ENCODE measurements at places on chromosomes 6 and 20.

DNA sequence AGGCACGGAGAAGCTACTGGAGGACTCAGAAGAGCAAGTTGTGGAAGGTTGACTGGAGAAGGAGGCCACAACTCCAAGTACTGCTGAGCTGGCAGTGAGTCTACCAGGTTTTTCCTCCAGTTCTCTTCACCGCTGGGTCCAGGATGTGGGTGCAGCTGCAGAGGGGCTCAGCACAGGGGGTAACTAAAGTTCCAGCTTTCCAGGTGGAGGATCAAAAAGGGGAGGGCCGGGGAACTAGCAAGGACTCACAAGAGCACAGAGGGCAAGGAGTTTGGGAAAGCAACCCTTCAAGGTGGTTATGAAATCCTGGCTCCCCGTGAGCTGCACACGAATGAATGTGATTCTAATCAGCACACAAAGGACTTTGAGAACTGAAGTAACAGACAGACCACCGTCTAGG is 194.2 kb upstream of the GMDS start:
- no peaks in the 10 kb centered on the region for H3K27me3 ChIP-seq
- no peak for DNase-seq
- no peak overlapping the region for H3K4me3 ChIP-seq
- H3K36me3 ChIP-seq = no peaks in the 10 kb centered on the region
- no peak overlapping the region for H3K27ac ChIP-seq
- no peaks in the 10 kb centered on the region for H3K4me1 ChIP-seq

DNA sequence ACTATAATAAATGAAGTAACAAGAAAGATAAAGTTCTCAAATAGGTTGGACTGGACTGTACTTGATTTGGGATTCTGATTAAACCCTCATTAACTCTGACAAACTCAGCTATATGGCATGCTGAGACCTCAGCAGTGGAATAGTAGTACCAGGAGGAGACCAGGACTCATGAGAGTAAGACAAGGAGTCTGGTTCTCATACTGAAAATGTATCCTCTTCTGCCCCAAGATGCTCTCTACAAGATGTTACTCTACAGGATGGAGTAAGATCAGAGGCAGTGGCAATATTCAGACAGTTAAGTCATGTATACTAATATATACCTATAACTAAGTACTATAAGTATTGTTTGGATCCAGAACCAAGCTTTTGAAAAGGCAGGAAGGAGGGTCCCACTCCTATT is 31.9 kb upstream of the SYNCRIP start:
- no peaks in the 10 kb centered on the region for H3K36me3 ChIP-seq
- no peak for DNase-seq
- no peaks in the 10 kb centered on the region for H3K27me3 ChIP-seq
- H3K27ac ChIP-seq = no peak overlapping the region
- peaks cover 7% of the 10 kb centered on the region for H3K4me1 ChIP-seq
- no peak overlapping the region for H3K4me3 ChIP-seq

- H3K36me3 ChIP-seq = no peaks in the 10 kb centered on the region
- peaks cover 4% of the 10 kb centered on the region for H3K4me1 ChIP-seq
- H3K4me3 ChIP-seq = no peak overlapping the region
- no peak for DNase-seq
These were observed 238.9 kb downstream of the SLC24A3 start for GRCh38 chr20:19451231-19451922.

DNA sequence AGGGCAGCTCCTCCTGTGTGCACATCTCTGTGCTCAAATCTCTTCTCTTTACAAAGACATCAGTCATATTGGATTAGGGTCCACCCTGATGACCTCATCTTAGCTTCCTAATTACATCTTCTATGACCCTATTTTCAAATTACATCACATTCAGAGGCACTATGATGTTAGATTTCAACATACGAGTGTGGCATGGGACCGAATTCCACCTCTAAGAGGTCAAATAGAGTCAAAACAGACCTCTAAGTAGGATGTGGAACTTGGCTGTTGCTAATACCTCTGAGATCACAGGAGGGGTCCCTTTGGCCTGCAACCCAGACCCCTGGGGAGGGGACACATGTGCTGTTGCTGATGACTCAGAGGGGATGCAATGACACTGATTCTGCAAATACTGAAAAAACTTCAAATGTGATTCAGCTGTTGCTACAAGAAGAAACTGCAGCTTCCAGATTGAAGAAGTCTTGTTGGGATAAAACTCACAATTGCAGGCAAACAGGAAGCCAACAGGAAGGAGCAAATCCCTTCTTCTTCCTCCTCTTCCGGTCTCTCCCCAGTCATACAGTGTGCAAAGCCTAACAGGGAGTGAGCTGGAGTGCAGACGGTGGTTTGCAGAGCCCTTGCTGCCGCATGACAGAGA is 216.2 kb downstream of the MYLK4 start:
- no peak overlapping the region for H3K27ac ChIP-seq
- no peak for DNase-seq
- H3K27me3 ChIP-seq = no peaks in the 10 kb centered on the region
- H3K4me1 ChIP-seq = no peaks in the 10 kb centered on the region
- H3K36me3 ChIP-seq = no peaks in the 10 kb centered on the region

- no peak overlapping the region for H3K4me3 ChIP-seq
- no peak for DNase-seq
- H3K36me3 ChIP-seq = no peaks in the 10 kb centered on the region
- H3K27ac ChIP-seq = no peak overlapping the region
- no peaks in the 10 kb centered on the region for H3K4me1 ChIP-seq
These were observed 392.2 kb upstream of the MARCKS start for GRCh38 chr6:113464960-113465359.

DNA sequence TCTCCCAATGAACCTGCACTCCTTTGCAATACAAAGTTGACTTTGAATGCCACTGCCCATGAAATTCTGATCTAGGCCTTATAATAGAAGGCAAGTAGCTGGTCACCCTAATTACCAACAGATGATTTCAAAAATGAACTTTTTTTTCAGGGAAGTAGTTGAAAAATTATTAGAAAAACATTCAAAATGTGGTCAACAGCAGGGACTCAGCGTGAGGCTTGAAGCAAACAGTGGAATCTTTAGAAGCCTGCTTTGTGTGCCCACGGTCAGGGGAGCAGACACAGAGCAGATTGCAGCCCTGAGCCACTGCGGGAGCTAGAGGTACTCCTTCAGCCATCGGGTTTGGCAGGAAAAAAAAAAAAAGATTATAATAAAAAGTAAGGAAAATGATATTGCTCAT is 87.1 kb upstream of the HEY2 start:
- no peak for DNase-seq
- H3K27me3 ChIP-seq = no peaks in the 10 kb centered on the region
- no peaks in the 10 kb centered on the region for H3K36me3 ChIP-seq
- no peak overlapping the region for H3K4me3 ChIP-seq
- H3K4me1 ChIP-seq = no peaks in the 10 kb centered on the region
- no peak overlapping the region for H3K27ac ChIP-seq

DNA sequence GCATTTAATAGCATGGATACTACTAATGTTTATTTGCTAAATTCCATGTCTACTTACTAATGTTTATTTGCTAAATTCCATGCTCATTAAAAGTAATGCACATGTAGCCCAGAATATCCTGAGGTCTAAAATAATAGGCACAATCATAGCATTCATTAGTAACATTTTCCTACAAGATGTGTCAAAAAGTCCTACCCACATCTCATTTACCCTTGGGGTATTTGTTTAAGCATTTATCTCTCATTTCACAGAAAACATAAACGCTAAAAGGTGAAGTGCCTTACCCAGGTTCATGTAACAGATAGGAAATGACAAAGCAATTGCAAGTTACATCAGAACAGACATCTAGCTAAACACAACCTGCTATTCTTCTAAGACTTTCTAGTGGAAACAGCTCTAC is 457.1 kb downstream of the HACE1 start:
- H3K36me3 ChIP-seq = no peaks in the 10 kb centered on the region
- no peaks in the 10 kb centered on the region for H3K27me3 ChIP-seq
- no peak overlapping the region for H3K4me3 ChIP-seq
- H3K27ac ChIP-seq = no peak overlapping the region

GRCh38 chr6:80478030-80478429 is 371.6 kb downstream of the BCKDHB start:
- no peak for DNase-seq
- no peaks in the 10 kb centered on the region for H3K27me3 ChIP-seq
- H3K4me3 ChIP-seq = no peak overlapping the region
- no peak overlapping the region for H3K27ac ChIP-seq
- no peaks in the 10 kb centered on the region for H3K36me3 ChIP-seq
- H3K4me1 ChIP-seq = no peaks in the 10 kb centered on the region

DNA sequence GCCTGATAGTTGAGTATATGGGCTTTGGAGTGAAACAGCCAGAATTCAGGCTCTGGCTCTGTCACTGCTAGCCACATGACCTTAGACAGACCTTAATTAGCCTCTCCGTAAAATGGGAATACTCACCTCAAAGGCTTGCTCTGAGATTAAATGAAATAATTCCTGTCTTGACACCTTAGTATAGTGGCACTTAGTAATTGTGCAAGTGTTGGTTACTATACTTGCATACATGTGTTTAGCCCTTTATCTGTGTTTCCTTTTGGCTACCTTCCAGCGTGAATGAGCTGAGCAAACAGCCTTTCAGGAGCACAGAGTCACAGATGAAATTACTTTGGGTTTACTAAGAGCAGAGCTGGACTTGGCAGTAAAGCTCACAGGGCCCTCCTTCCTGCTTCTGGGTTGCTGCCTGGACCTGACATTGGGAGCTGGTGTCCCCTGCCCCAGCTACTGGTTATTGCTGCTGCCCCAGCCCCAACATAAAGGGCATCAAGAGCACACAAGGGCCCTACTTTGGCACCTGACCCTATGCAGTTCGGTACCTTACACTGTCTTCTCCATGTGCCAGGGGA is 32.8 kb downstream of the CD164 start:
- H3K4me3 ChIP-seq = no peak overlapping the region
- H3K27me3 ChIP-seq = no peaks in the 10 kb centered on the region
- no peak overlapping the region for H3K27ac ChIP-seq
- H3K36me3 ChIP-seq = no peaks in the 10 kb centered on the region
- no peaks in the 10 kb centered on the region for H3K4me1 ChIP-seq

- no peak overlapping the region for H3K4me3 ChIP-seq
- DNase-seq = no peak
- H3K36me3 ChIP-seq = no peaks in the 10 kb centered on the region
- no peaks in the 10 kb centered on the region for H3K27me3 ChIP-seq
These were observed 512.3 kb downstream of the TFAP2B start for GRCh38 chr6:51330971-51331370.

- H3K27ac ChIP-seq = no peak overlapping the region
- DNase-seq = no peak
- no peaks in the 10 kb centered on the region for H3K27me3 ChIP-seq
- H3K4me3 ChIP-seq = no peak overlapping the region
- H3K4me1 ChIP-seq = no peaks in the 10 kb centered on the region
These were observed 76.5 kb upstream of the SUPT3H start for GRCh38 chr6:45454008-45454911.

All from ovary (tissue), 10 donors.